ENCODE measurements at places on chromosomes 16 and 17. TPM values are rescaled to one million over a fixed set of nuclear protein-coding genes. Genes with fewer than 3 reads are reported as not detected.

The SULT1A2 gene
- 0.91 TPM for total RNA-seq

- no peaks in the 10 kb centered on the region for H3K27me3 ChIP-seq
- H3K36me3 ChIP-seq, result peaks cover 17% of the 10 kb centered on the region
- no peak overlapping the region for H3K27ac ChIP-seq
- DNase-seq, result no peak
- H3K4me3 ChIP-seq, result no peak overlapping the region
- peaks cover 48% of the 10 kb centered on the region for H3K4me1 ChIP-seq
Observed at GRCh38 chr16:11330526-11331237, 14.6 kb upstream of the RMI2 start.

- H3K36me3 ChIP-seq, result no peaks in the 10 kb centered on the region
- no peaks in the 10 kb centered on the region for H3K4me1 ChIP-seq
- no peaks in the 10 kb centered on the region for H3K27me3 ChIP-seq
- H3K27ac ChIP-seq, result no peak overlapping the region
- no peak overlapping the region for H3K4me3 ChIP-seq
Observed at GRCh38 chr16:62225675-62226074, 189.4 kb upstream of the CDH8 start.

GRCh38 chr17:80918731-80919130 lies 72.9 kb upstream of the CHMP6 start:
- no peaks in the 10 kb centered on the region for H3K4me1 ChIP-seq
- no peaks in the 10 kb centered on the region for H3K27me3 ChIP-seq
- no peak overlapping the region for H3K27ac ChIP-seq
- peaks cover 9% of the 10 kb centered on the region for H3K36me3 ChIP-seq
- DNase-seq, result no peak

Data from activated naive CD8-positive, alpha-beta T cell treated with anti-CD3 and anti-CD28 coated beads, Interleukin-2, amount 10 ng/mL, durations not matched to agents 7 days and 5 days (primary cell).